ENCODE measurements at places on chromosomes 1 and 21.

- no peak for DNase-seq
Observed at GRCh38 chr1:237590386-237590785, 300.3 kb downstream of the ZP4 start.

DNA sequence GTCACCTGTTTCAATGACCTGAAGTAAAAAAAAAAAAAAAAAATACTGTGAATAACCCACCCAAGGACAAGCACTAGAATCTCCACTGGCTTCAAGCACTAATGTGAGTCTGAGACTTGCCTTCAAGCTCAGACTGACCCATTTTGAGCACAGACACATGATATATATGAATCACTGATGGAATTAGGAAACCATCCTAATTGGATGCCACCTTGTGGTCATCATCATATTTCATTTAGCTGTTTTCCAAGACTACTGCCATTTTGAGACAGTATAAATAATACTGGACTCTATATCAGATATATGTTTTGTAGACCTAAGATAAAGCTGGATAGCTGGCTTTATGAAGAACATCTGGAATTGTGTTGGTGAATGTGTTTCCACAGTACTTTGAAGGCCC lies 1232.0 kb downstream of the KCNT2 start:
- no peak for DNase-seq

GRCh38 chr1:209611771-209612570 lies 28.5 kb downstream of the CAMK1G start:
- DNase-seq, result no peak

DNA sequence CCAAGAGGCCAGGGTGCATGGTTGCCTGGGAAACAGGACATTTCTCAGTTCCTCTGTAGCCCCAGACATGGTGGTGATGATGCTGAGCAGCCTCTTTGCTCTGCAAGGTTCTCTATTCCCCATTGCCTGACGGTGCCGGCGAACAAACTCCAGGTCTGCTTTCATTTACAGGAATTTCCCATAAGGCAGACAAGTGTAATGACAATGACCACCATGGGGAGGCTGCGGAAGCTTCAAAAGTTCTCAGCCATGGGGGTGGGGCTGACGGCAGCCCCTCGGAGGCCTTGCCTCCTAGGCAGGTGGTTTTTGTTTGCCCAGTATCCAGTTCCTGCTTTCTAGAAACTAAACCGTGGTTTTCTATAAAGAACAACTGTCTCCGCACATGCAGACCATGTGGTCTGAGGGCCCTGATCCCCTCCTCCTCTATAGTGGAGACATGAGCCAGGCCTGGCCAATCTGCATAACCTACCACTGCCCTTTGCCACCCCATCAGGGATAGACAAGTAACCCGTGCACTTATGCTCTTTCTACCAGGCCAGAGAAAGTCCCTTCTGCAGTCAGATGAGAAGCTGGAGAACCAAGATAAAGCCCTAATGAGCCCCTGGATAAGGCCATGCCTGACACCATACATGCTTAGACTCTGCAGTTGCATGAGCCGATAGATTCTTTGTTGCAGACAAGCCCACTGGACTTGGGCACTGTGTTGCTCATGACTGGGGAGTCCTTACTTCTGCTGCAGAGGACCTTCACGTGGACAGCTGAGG lies 54.1 kb downstream of the LDLRAD2 start:
- peak; percentile 7 for DNase-seq

DNA sequence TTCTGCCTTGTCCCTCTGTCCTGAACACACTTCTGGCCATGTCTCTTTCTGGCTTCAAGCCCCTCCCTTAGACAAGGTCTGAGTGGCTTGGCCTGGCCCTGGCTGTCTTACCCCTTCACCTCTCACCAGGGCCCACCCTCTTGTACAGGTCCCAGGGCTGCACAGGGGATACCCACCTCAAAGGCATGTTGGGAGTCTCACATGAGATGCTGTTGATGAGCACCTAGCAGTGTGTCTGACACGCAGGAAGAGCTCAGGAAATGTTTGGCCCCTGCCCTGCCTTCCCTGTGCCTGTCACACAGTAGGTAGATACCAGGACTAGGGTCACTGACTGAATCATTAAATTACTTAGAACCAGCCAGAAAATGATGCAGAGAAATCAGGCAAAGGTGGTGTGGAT lies 16.6 kb downstream of the ZNF362 start:
- no peak for DNase-seq

- no peak for DNase-seq
Observed at GRCh38 chr21:35394634-35395369, 345.7 kb upstream of the RUNX1 start.

GRCh38 chr1:223225481-223225880 lies 82.4 kb upstream of the TLR5 start:
- DNase-seq, result no peak

DNA sequence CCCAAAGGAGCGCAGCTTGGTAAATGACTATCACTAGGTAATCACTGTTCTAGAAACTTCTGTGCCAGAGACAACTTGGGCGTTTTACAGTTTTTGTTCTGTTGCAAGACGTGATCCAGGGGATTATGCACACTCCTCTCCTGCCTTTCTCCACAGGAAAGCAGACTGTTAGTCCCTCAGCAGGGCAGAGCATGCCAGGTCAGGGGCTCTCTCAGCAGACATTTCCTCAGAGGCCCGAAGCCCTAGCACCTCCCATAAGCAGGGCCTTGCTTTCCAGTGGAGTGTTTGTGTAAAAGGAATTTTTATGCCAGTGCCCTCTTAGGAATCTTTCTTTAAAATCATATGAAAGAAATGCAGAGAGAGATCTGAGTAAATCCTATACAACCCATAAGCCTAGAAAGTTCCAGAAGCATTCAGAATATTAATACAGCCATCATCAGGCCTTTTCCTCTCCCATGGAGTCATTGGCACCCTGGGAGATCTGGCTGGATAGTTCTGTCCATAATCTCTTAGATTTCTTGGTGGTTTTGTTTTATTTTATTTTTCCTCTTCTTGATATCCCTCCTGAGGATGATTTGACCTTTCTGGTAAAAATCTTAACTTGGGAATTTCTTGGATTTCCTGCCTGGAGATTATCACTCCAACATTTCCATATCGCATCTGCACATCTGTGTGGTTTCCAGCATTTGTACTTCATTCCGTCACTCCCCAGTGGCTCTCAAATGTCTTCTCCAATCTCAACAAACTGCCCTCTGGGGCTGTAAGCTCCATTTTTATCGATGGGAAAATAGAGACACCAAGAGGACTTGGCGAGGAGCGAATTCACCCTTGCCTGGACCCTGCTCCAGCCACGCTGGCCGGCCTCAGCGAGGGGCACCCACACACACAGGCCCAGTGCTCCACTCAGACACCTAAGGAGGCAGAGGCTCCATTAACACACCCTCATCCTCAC lies 116.1 kb downstream of the PSMG1 start:
- no peak for DNase-seq

- DNase-seq, result no peak
Observed at GRCh38 chr1:63634471-63634870, 41.3 kb downstream of the PGM1 start.

- no peak for DNase-seq
Observed at GRCh38 chr1:18697541-18697940, 66.9 kb downstream of the PAX7 start.

DNA sequence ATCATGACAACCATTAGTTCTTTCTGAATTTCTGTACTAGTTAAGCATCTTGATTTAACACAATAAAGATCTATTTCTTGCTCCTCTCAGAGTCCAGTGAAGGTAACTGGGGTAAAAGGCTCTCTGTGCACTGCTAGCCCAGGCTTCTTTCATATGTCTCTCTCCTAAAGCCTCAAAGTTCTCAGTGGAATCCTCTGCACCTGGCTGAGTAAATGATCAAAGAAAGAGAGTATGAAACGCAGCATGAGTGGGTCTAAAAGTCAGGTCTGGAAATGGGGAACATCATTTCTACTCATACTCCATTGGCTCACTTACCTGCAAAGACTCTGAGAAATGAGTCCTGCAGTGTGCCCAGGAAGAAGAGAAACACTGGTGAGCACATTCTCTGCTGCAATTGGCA lies 418.5 kb downstream of the PTPRC start:
- no peak for DNase-seq

GRCh38 chr1:219209578-219209977 lies 35.9 kb downstream of the LYPLAL1 start:
- no peak for DNase-seq

DNA sequence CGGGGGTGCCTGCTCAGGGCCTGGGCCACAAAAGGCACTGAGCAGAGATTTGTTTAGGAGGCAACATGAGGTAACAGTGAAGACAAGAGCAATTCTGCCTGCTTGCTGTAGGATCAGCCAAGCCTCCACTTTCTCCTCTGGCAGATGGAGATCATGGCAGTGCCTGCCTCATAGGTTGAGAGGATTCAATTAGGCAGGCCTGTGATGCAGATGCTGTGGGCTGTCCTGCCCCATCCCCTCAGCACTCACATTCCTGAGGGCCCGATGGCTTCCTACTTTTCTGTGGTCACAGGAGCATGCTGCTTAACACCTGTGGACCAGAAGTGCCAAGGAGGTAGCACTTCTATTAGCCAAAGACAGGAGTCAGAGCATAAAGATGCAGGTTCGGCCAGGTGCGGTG lies 1.2 kb upstream of the UBL4B start:
- no peak for DNase-seq

DNA sequence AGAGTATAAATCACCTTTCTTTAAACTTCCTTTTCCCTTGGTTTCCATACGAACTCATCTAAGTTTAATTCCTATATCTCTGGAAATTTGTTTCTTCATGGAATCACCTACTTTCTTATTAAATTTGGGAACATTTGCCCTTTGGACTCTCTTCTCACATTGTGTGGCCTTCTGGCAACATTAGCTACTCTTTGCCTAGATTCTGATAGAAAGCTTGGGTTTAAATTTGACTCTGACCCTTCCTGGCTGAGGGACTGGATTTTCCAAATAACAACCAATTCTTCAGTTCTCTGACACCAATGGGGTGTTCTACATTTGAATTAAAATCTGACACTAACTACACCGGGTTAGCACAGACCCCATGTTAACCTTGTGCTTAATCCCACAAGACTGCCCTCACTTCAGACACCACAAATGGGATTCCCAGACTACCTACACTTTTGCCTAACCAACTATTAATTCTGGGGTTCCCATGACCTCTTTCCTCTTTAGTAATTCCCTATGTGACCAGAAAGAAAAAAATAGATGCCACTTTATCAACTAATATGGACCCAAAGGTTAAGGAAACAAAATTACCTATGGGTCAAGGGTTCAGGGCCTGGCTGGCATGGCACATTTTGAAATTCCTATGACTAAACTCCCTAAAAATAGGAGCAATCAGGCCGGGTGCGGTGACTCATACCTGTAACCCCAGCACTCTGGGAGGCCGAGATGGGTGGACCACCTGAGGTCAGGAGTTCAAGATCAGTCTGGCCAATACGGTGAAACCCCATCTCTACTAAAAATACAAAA lies 9.7 kb upstream of the THEM4 start:
- DNase-seq, result no peak
